ENCODE measurements at places on chromosomes 4 and X. TPM values are rescaled to one million over a fixed set of nuclear protein-coding genes. Genes with fewer than 3 reads are reported as not detected.
A peak's percentile ranks its signal among the peaks of the same experiment; 100 is the strongest.

GRCh38 chr4:101211146-101211553 is 136.2 kb downstream of the PPP3CA start:
- no peak for ATAC-seq

- ATAC-seq, result no peak
Observed at GRCh38 chr4:158176776-158177175, 4.0 kb upstream of the GASK1B start.

The GLUD2 gene
- 2.2 TPM for total RNA-seq

DNA sequence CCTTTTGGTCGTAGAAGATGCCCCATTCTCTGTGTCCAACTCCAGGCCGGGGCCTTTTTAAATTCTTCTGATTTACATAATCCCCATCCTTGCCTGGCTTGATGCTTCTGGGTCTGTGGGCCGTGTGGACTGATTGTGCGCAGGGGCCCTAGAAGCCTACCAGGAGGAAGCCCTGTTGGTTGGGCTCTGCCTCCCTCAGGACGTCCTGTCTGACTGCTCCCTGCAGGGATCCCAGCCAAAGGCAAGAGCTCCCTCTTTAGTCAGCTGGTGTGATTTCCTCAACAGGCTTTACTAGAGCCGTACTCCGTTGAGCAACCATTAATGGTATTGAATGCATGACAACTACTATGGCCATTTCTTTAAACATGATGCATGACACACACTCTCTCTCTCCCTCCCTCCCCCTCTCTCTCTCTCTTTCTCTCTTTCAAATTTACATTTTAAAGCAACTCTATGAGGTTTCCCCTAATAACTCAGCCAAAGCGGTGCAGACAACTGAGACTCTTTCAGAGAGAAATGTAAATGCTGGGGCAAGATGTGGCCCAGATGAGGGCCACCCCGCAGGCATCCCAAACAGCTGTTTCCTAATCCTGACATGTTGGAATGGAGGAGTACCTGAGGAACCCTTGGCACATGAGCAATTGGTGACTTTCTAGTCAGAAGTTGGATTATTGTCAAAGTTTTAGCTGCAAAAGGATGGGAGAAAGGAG is 117.3 kb downstream of the DRD5 start:
- peak; percentile 50 for ATAC-seq

DNA sequence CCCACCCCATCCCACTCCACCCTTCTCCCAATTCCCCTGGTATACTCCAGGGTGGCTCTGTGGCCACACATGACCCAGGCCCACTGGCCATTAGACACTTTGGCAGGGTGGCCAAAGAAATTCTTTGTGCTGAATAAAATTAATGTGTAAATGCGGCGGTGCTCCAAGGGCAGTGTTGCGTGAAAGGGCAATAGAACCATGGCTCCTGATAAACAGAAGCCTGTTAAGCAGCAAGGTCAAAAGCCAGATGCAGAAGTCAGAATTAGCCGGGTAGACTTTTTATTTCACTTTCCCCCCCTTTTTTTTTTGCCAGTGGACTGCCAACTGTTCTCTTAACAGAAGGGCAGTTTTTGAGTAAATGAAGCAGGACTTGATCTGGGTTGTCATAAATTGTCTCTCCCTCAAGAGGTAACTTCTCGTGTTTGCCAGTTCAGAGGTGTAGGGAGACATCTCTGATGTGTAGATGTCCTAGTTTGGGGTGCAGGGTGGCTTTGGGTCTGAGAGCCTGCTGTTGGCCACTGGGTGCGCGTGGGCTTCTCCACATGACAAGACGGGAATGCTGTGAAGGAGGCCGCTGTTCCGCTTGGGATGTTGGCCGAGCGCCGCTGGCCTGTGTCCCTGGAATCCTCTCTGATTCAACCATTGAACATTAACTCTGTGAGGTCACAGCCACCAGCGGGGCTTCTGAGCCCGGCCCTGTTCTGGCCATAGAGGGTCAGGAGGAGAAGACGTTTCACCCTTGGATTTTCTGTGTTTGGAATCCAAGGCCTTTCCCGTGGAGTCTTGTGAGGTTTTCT is 139.5 kb downstream of the TBL1X start:
- ATAC-seq, result peak; percentile 43

The IL3RA gene
- 7.0 TPM for total RNA-seq

The COX18 gene
- 18.7 TPM for total RNA-seq

- no peak for ATAC-seq
Observed at GRCh38 chr4:175998782-175999181, 66.9 kb upstream of the WDR17 start.

GRCh38 chrX:40154250-40154852 is 56.6 kb upstream of the BCOR start:
- no peak for ATAC-seq

The FAM184B gene
- under 0.01 TPM for total RNA-seq

DNA sequence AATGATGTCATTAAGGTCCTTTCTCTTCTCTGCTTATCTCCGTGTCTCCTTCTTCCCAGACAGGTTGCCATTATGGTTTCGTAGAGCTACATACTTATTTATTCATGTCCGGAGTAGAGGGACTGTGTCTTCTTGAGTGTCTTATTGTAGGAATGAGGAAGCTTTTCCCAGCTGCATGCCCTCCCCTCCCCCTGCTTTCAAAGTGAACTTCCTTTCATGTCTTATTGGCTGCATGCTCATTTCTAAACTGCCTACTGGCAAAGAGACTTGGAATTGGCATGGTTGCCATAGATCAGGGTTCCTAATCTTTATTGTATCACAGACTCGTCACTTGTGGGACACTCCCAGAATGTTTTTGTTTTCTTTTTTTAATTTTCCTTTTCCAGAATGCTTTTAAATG is 15.4 kb downstream of the VAMP7 start:
- ATAC-seq, result no peak

The CRMP1 gene
- total RNA-seq, result 1.3 TPM

DNA sequence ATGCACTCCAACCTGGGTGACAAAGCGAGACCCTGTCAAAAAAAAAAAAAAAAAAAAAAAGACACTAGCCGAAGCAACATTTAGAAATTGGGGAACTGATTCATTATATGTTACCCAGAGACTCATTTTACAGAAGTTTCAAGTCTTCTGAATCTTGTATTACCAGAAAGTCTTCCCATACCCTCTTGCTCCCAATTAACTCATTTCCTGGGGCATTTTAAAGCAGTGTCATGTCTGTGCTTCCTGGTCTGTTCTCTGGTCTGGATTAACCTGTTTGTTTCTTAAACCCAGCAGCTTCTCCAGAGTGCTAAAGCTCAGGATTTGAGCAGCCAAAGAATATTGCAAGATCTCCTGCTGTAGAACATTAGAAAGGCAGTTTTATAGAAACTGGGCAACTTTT is 43.7 kb downstream of the FRMPD3 start:
- no peak for ATAC-seq

DNA sequence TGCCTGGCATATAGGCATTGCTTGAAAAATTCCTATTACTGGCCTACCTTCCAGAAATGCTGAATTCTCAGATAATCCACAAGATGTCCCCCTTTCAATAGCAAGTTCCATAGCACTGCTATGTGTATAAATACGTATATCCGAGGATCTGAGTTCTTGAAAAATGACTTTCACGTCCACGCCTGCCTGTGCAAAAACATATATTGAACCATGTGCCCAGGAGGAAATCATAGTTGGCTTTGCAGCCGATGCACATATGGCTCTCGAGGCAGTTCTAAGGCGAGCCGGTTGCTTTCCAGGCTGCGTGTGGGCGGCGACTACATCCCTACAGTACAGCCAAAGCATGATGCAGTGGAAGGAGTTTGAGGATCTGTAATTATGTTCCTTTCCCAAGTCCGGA is 55.4 kb upstream of the ESX1 start:
- ATAC-seq, result no peak

DNA sequence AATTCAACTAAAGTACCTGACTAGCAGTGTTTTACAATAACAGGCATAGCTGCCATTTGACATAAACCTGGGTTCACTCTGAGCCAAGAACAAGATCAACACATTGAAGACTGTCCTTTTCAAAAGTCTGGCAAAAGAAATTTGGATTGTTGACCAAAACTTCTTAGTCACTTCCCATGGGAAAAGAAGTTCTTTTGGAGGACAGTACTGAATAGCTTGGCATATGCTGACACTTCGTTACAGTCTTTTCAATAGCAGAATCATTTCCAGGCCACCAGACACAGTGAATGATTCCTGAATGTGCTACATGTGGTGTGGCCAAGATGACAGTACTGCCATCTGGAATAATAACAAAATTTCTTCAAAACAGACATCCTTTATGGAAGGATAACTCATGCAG is 560.3 kb downstream of the GRID2 start:
- ATAC-seq, result no peak

The FREM3 gene
- total RNA-seq, result not detected

DNA sequence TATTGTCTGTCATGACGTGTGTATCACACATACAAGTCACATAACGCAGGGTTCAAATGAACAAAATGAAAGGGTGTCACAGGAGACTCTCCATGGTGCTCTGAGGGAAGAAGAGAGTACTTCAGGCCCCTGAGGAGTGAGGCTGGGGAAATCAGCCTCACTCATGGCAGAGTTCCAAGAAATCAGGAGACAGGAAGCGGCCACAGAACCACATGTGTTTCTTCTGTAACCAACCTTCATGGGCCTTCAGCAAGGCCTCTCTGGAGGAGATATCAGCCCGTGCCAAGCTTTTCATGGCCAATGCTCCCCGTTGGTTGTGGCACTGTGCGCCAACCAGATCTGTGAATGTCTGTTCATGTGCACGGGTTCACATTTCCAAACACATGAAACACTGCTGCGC is 76.0 kb downstream of the NAT8L start:
- no peak for ATAC-seq

DNA sequence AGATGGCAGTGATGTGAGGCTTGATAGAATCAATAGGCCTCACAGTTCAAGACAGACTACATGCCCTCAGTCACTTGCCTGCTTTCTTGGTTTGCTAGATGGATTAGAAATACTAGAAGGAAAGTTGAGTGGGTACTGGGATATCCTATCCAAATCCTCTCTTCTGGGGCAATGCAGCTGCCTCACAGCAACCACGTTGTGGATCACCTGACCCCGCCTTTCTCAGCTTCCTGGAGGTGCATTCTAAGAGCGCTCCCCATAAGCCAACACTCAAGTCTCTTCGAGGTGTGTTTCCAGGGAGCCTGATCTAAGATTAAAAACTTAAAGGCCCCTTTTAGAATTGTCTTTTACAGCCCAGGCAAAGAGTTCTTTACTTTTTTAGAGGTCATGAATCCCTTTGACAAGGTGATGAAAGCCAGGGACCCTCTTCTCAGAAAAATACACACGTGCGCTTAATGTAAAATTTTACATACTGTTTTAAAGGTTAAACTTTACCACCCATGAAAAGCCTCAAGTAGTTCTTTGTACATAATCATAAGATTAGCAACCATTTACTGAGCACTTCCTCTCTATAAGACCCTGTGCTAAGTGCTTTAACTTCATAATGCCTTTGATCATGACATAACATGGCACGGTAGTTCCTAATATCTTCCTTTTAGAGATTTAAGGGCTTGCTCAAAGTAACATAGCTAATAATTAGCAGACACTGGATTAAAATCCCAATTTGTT is 840 bp upstream of the RPL34 start:
- ATAC-seq, result no peak

GRCh38 chr4:48462363-48462762 is 20.8 kb upstream of the SLC10A4 start:
- ATAC-seq, result no peak

DNA sequence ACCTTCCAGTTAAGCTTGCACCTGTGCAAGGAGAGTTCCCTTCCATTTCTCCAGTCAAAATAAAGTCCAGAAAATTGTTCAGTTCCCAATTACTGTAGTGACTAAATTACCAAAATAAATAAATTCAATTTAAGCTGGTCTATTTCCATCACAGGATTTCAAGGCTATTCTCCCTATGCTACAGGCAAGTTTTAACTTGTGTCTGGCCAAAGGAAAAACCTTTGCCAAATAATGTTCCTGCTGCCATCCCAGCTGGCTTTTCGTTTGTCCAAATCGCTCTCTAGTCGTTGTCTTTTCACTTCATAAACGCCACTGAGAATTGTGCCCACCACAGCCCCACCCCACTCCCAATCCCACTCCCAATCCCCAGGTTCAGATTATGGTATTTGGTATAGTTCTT is 2.4 kb downstream of the KCTD8 start:
- ATAC-seq, result no peak

DNA sequence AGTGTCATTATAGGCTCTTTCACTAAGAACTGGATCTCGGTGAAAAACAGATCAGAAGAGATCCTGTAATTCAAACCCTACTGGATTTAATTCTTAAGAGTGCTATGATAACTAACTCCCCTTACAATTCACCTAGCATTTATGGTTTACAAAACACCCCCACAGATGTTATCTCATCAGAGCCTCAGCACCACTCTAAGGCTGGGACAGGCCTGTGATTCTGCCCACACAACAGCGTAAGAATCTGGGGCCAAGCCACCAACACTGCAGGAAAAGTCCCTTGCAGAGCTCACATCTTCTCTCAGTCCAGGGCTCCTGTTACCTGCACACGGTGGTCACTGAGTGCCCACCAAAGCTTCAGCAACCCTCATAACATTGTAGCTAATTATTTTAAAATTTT is 8.9 kb downstream of the MFAP3L start:
- no peak for ATAC-seq

The CCDC120 gene
- 4.7 TPM for total RNA-seq

GRCh38 chrX:52923781-52924241 is 26.7 kb downstream of the FAM156B start:
- ATAC-seq, result no peak

The NPFFR2 gene
- total RNA-seq, result not detected

DNA sequence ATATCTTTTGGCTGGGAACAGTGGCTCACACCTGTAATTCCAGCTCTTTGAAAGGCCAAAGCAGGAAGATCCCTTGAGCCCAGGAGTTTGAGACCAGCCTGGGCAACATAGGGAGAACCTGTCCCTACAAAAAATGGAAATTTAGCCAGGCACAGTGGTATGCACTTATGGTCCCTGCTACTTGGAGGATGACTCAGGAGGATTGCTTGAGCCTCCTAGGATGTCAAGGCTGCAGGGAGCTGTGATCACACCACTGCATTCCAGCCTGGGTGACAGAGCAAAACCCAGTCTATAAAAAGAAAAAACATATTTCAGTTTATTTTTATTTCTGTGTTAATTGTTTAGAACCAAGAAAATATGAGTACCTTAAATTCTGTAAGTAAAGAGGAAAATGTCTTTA is 123.7 kb downstream of the CBR4 start:
- peak; percentile 48 for ATAC-seq

The UGT2A3 gene
- 0.23 TPM for total RNA-seq

The F9 gene
- not detected for total RNA-seq

The PAGE5 gene
- total RNA-seq, result not detected

The LONRF3 gene
- 19.8 TPM for total RNA-seq

GRCh38 chrX:69412661-69413060 is 91.5 kb upstream of the NALF2 start:
- no peak for ATAC-seq

GRCh38 chrX:97597954-97598353 is 714.2 kb downstream of the RPA4 start:
- no peak for ATAC-seq

- ATAC-seq, result no peak
Observed at GRCh38 chr4:182647646-182648300, 269.4 kb downstream of the DCTD start.

Data from gastroesophageal sphincter (tissue), 4 donors.